ENCODE measurements at places on chromosomes 2 and 18.

DNA sequence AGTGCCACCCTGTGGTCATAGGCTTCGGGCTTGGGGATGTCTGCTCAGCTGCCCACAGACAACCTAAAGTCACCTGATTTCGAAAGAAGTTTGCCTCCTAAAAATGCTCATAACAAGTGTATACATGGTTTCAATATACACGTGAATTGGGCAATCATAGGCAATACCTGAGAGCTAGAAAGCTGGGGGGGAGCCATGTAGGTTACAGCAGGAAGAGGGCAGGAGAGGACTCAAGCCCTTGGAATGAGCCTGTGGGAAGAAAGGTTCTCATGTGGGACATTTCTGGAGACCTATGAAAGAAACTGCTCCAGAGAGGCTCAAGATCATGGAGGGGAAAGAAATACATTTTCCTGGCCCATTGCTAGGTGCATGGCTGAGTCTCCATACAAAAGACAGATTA, 109.7 kb downstream of the ACOXL start:
- H3K36me3 ChIP-seq, result no peaks in the 10 kb centered on the region
- peaks cover 47% of the 10 kb centered on the region for H3K27me3 ChIP-seq
- H3K27ac ChIP-seq, result no peak overlapping the region
- H3K4me3 ChIP-seq, result no peak overlapping the region
- DNase-seq, result no peak

DNA sequence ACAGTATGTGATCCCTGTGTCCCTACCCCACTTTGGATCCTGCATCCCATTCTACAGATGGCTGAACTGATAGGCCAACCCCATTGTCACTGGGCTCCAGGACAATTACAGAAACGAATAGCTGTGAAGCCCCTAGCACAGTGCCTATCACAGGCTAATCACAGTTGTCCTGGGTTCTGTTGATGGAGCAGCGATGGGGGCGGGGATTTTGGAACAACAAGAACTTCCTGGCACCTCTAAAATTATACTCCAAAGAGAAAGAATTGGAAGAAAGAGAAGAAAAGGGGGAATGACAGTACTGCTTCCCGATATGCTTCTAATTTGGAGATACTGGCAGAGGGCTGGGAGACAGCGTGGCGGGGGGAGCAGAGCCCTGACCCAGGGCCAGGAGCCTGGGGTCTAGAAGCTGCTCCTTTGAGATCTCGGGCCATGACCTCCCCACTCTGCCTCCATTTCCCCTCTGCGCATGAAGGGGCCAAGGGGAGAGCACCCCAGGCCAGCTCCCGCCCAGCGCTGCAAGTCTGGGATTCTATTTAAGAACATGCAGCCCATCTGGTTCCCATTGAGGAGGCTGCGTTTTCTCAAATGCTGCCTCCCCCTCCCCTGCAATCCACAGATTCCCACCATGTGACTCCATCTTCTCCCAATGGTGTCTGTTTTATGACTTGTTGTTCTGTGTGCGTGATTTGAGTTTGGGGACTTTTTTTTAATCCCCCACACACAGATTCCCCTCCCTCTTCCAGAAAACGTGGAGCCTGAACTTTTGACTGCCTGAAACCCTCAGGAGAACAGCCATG, 202.7 kb downstream of the CYP26B1 start:
- H3K27me3 ChIP-seq, result peaks cover 15% of the 10 kb centered on the region
- no peak overlapping the region for H3K27ac ChIP-seq
- no peak for DNase-seq
- no peaks in the 10 kb centered on the region for H3K36me3 ChIP-seq
- H3K4me1 ChIP-seq, result peaks cover 48% of the 10 kb centered on the region

- DNase-seq, result no peak
- H3K36me3 ChIP-seq, result no peaks in the 10 kb centered on the region
- H3K4me3 ChIP-seq, result no peak overlapping the region
- no peak overlapping the region for H3K27ac ChIP-seq
- no peaks in the 10 kb centered on the region for H3K4me1 ChIP-seq
- no peaks in the 10 kb centered on the region for H3K27me3 ChIP-seq
Measured at GRCh38 chr18:1464444-1465217, 560.0 kb downstream of the ADCYAP1 start.

DNA sequence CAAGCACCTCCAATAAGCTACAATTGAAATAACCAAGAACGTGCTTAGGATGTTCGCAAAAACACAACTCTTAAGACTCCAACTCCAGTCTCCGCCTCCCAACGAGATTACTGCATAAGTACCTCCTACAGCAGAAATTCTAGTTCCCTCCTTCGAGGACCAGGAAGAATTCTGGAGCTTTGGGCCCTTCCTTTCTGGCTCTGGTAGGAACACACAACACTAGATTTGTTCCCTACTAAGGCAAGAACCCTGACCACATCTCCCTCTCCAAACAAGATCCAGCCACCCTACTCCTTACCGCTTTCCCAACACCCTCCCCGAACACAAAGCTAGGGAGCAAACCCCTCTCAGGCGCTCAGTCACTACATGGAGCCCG, 721 bp downstream of the ADAM17 start:
- H3K4me3 ChIP-seq, result peak overlapping the region; percentile 98
- peaks cover 59% of the 10 kb centered on the region for H3K4me1 ChIP-seq
- peak; percentile 64 for DNase-seq
- peak overlapping the region; percentile 94 for H3K27ac ChIP-seq
- H3K27me3 ChIP-seq, result no peaks in the 10 kb centered on the region

Measured in HFFc6 (cell line).